NCI-H1694 treated with DMSO at 0.1 percent for 48 hours (cell line): ENCODE measurements at places on chromosomes 4 and X.

DNA sequence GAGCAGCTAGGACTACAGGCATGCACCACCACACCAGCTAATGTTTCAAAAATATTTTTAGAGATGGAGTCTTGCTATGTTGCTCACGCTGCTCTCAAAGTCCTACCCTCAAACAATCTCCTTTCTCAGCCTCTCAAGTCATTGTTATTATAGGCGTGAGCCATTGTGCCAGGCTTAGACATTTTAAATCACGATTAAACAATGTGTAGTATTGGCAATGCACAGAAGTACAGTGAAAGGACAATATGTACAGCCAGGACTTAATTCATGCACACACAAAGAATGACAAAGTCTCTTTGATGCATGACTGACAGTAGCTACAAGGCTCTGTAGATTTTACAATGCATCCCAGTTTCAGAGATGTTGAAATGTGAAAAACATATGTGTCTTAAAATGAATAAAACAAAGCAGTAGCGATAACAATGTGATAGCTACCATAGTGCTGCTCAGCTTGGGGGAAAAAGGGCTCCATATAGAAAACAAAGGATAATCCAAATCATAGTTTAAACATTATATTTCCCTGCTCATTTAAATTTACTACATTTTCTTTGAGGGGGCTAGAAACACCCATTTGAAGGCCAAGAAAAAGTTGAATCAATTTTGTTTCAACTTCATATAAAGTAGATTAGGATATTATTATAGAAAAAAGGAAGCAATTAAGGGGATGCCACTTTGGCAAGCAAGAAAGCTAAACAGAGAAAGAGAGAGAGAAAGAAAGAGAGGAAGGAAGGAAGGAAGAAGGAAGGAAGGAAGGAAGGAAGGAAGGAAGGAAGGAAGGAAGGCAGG lies 272.4 kb upstream of the SMIM31 start:
- DNase-seq, result no peak

DNA sequence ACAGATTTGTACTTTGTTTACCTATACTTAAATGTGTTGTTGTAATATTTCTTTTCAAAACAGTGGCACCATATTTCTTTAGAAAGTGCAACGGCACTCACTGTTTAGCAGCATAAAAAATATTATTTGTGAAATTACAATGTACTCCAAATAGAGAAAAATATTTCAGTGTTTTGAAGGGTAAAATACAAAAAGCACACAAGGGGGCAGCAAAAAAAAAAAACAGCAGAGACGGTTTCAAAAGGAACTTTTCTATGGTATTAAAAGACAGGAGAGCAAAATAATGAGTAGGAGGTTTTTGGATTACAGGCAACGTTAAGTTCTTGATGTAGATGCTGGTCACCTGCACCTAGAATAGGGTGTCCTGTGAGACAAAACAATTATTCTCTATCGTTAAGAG lies 2.0 kb downstream of the NUDT11 start:
- DNase-seq, result no peak

- DNase-seq, result no peak
Observed at GRCh38 chr4:180394730-180395129, 1848.5 kb upstream of the TENM3 start.

- DNase-seq, result no peak
Observed at GRCh38 chr4:184721254-184721653, 12.6 kb downstream of the CENPU start.

- DNase-seq, result no peak
Observed at GRCh38 chrX:129654652-129655546, at the start of gene APLN. TSS of gene APLN (minus strand) at chrX:129654956. CDS start at chrX:129654630, 326 bp downstream.

GRCh38 chrX:124212622-124213021 lies 119.8 kb upstream of the TEX13D start:
- DNase-seq, result no peak

DNA sequence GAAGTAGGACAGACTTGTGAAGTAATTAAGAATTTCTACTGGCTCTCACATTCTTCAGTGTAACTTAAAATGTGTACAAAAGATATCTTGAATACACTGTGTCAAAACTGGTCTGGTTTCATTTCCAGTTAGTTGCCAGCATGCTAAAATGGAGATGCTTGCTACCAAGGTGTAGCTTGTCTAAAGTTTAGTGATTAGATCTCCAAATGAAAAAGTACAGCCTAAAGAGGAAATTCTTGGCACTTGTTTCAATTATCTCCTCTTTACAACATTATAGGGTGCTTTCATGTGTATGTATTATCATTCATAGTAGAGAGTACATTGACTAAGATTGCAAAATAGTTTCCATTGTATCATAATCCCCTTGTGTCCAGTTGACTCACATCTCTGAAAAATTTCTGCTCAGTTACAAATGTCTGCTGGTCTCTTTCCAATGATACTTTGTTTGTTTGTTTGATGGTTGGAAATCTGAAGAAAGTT lies 97.3 kb upstream of the SPRY1 start:
- no peak for DNase-seq

DNA sequence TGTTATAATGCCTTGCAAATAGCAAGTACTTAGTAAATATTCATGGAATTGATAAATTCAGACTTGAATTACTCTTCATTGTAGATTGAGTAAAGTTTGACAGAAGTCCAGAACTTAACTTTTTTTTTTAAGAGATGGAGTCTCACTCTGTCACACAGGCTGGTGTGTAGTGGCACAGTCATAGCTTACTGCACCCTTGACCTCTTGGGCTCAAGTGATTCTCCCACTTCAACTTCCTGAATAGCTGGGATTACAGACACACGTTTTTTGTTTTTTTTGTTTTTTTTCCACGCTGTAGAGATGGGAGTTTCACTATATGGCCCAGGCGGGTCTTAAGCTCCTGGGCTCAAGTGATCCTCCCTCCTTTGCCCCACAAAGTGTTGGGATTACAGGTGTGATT lies 32.1 kb downstream of the UBE2K start:
- DNase-seq, result no peak

DNA sequence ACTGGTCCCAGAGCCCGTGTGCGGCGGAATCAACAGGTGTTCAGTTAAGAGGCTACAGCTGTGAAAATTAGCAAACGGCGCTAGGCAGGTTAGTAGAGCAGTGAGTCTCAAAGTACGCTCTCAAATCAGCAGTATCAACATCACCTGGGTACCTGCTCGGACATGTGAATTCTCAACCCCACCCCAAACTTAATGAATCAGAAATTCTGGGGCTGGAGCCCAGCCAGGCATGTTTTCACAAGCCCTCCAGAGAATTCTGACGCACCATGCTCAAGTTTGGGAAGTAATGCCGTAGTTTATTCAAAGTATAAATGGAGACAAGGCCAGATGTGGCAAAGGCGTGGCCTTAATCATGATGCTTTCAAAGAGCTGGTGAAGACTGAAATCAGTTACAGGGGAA lies 58.2 kb upstream of the PTCHD1 start:
- no peak for DNase-seq

DNA sequence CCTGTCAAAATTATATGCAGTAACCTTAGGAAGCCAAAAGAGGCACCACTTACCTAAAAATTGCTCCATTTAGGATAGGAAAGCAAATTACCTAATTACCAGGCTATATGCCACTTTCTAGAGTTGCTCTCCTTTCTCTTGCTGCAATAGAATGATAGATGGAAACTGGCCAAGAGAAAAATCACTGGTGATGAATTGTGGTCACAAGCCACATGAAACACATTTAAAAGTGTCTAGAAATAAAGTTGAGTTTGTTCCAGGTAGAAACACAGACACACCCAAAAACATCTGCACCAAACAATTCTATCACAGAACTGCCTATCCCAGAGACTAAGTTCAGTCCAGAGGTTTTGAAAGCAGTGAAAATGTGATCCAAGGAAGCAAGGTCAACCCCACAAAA lies 337.7 kb downstream of the PCDH19 start:
- no peak for DNase-seq

DNA sequence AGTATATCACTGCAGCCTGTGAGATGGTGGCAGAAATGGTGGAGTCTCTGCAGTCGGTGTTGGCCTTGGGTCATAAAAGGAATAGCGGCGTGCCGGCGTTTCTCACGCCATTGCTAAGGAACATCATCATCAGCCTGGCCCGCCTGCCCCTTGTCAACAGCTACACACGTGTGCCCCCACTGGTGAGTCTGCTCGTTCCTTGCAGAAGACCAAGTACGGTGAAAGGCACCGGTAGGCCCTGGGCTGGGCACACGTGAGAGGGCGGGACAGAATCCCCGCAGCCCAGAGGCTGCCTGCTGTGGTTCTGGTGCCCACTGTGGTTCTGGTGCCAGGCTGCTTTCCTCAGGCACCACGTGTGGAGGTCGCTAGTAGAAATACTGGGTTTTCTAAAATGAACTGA lies 31.2 kb upstream of the MSANTD1 start:
- no peak for DNase-seq

- DNase-seq, result no peak
Observed at GRCh38 chrX:139204898-139205667, 325.5 kb upstream of the F9 start.

DNA sequence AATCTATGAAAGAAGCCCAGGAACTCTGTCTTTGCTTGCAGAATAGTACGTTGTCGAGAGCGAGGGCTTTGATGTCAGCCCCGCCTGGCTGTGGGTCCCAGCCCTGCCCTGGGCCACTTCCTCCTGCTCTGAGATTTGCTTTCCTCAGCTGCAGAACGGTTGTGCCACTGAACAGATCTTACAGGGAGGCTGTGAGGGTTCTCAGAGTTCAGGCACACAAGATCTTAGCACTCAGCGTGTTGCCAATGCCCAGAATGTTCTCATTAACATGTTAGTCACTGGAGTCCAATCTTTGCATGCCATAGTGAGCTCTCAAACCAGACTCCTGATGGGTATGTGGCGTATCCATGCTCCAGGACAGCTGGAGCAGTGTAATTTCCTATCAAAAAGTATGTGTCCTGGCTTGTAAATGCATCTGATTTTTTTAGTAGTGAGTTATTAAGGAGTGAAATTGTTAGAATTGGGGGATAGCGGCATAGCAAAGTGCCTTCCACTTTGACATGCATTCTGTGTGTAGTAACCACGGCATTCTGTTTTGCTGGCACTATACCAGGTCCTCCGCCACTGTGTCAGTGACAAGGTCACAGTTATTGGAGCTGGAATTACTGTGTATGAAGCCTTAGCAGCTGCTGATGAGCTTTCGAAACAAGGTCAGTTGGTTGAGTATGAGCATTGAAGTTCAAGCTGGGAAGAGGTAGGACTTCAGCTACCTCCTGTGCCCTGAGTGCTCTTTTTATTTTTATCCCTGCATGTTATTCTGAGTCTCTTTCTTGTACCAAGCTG lies 31.6 kb downstream of the TKTL1 start:
- peak; percentile 49 for DNase-seq

DNA sequence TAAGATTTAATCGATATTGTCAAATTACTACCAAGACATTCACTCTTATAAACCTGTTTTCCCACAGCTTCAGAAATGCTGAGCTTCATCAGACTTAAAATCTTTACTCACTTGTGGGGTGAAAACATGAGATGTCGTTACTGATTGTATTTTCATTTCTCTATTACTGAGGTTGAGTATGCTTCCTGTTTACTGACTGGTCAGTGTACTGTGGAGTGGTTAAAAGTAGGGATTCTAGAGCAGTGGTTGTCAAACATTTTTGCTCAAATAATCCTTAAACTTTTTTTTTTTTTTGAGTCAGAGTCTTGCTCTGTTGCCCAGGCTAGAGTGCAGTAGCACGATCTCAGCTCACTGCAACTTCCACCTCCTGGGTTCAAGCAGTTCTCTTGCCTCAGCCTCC lies 50.3 kb downstream of the NSUN7 start:
- no peak for DNase-seq

- DNase-seq, result no peak
Observed at GRCh38 chr4:48654015-48654664, 125.9 kb downstream of the FRYL start.

- no peak for DNase-seq
Observed at GRCh38 chr4:4724321-4724720, 135.1 kb upstream of the MSX1 start.

GRCh38 chr4:113884655-113885054 lies 94.8 kb downstream of the ARSJ start:
- no peak for DNase-seq

DNA sequence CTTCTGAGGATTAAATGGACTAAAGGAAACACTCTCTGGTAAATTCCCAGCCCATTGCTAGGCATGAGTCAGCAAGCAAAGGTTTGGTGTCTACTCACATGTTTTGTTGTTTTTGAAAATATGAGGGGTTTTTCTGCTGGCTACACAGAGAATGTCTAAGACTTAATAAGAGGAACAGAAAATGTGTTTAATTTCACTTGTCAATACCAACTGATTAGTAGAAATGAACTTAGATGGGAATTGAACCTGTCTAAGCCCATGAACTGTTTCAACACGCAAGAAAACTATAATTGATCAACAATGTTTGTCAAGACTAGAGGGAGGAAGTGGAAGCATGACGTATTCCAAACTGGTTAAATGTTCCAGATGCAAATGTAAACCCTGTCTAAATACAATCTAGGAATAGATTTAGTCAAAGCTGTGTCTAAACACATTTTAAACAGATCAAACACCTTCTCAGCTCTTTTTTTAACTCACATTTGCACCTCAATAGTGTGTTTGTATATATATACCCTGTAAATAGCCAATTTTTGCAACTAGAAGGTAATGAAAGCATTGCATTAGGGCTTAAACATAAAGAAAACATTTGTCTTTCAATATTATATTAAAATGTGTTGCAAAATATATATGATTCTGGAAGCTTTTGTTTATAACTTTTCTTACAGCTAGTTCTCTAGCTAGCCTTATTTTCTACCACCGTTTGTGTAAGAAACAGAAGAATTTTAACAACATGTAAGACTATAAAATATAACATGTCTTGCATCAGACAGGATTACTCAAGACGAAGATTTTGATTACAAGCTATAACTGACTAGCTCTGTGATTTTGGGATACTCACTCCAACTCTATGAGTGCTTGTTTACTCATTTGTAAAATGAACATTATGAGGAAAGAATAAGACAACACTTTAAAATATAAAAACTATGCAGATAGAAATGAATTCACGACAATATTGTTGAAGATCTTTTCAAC lies 607.8 kb downstream of the FSTL5 start:
- DNase-seq, result no peak

GRCh38 chrX:118114971-118115370 lies 1.6 kb downstream of the KLHL13 start:
- no peak for DNase-seq

DNA sequence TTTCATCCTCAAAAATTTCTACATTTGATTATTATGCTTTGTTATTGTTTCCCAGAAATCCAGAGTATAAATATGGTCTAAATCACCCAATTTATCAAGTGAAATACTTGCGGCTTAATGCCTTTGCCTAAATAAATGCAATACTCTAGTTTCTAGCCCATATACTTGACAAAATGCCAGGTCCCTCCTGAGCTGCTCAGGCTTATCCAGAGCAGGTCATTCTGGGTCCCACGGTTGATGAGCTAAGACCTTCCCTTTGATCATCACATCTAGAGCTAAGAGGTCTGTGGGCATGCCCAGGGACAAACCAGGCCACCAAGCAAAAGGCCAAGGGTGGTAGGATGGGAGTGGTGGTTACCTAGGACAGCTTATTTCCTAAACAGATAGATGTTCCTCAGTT lies 180.1 kb downstream of the SMIM20 start:
- no peak for DNase-seq

GRCh38 chrX:119521246-119521645 lies 44.0 kb downstream of the STEEP1 start:
- DNase-seq, result no peak

GRCh38 chr4:10783351-10783750 lies 98.8 kb upstream of the CLNK start:
- no peak for DNase-seq

GRCh38 chr4:159150396-159150795 lies 47.5 kb downstream of the RAPGEF2 start:
- DNase-seq, result no peak
